AG04450 (cell line): ENCODE measurements at places on chromosomes 3 and 15.
A peak's percentile ranks its signal among the peaks of the same experiment; 100 is the strongest.

- peak; percentile 81 for DNase-seq
These were observed 13.5 kb downstream of the SNX33 start for GRCh38 chr15:75661100-75661755.

- DNase-seq = no peak
These were observed 86.3 kb downstream of the CNTN6 start for GRCh38 chr3:1179146-1179545.

- DNase-seq = peak; percentile 30
These were observed 326.6 kb downstream of the MAGI1 start for GRCh38 chr3:65712140-65712539.

- no peak for DNase-seq
These were observed 3.3 kb downstream of the PCBP4 start for GRCh38 chr3:51963951-51964451.

DNA sequence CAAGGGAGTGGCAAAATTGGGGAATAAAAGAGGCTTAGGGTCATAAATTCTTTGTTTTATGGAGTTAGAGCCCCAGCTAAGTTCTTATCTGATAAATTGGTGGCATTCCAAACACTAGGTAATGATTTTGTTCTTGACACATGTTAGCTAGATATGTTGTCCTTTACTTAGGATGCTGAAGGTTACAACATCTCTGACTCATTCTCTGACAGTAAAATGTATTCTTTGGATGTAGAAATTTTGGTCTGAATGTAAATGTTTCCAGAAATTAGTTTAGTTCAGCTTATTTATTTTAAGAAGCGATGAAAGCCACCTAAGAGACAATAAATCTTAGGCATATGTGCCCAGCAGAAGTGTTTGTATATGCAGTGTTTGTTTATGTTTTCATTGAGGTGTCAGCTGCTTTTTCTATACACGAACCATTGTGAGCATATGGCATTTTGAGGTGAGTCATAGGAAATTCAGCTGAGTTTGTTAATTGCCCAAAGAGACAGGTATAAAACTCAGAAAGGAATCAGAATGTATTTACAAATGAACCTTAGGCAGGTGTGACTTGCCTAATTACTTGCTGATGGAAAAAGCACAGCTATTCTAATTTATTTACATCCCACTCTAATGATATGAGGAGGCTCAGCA, 247.7 kb downstream of the AGBL1 start:
- DNase-seq = no peak

DNA sequence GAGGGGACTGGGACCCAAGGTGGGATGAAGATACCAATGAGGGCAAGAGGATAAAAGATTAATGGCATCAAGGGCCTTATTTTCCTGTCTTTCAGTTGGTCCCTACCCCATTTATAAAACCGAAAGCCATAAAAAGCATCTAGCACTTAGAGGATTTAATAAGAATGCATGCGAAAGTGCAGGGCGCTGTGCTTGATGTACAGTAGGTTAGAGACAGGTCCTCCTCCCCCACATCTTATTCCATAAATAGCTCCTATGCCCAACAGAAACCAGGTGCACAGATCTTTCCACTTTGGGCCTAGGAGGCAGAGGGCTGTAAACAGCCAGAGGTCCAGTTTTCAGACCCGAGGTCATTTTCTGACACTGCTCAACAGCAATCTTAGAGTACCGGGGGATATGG, 1.2 kb downstream of the LPCAT4 start:
- no peak for DNase-seq

GRCh38 chr3:31462050-31462569, 70.6 kb upstream of the STT3B start:
- no peak for DNase-seq

GRCh38 chr3:23324745-23325144, 121.6 kb downstream of the UBE2E2 start:
- DNase-seq = peak; percentile 8

GRCh38 chr3:9986230-9986725, 363 bp downstream of the EMC3 start:
- DNase-seq = no peak

GRCh38 chr3:42080453-42080872, 10.7 kb upstream of the TRAK1 start:
- no peak for DNase-seq

DNA sequence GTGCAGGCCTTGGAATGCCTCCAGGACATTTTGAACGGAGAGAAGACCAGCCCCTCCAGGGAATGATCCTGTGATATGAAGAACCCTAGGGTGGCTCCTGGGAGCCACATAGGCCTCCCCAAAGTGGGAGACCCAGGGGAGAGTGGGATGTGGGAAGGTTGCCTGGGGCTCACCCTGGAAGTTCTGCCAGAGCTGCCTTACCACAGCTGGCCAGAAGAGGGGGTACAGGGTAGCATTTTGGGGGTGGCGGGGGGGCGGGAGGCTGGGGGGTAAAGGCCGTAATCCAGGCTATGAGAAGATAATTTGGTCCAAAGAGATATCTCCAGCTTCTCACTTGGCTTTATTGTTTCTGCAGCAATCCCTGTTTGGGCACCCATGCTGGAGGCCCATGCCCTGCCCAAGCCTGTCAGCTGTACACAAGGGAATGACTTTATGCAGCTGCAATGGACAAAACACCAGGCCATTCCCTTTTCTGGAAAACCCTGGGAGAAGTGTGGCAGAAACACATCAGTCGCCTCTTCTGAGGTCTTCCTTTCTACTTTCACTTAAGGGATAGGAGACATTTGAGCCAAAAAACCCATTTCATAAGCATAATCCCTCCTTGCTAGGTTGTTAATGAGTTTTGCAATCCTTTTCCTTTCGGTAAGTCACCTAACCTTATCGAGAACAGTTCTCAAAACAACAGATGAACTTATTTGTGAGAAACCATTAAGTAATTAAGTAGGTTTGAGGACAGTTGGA, 11.0 kb upstream of the MUSTN1 start:
- DNase-seq = no peak

- DNase-seq = no peak
These were observed 45.2 kb upstream of the TJP1 start for GRCh38 chr15:29867241-29868000.

DNA sequence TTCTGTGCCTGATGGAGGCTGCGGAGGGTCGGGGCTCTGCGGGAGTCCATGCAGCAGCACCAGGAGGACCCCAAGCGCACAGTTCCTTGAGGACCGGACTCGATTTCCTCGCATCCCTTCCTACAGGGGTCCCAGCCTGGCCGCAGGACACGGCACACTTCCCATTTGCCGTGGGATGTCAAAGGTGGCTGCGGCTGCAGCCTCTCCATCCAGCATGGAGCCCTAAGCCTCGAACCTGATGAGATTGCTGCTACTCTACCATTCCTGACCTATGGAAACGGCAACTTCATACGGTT, 40.6 kb downstream of the RGMA start:
- DNase-seq = no peak

DNA sequence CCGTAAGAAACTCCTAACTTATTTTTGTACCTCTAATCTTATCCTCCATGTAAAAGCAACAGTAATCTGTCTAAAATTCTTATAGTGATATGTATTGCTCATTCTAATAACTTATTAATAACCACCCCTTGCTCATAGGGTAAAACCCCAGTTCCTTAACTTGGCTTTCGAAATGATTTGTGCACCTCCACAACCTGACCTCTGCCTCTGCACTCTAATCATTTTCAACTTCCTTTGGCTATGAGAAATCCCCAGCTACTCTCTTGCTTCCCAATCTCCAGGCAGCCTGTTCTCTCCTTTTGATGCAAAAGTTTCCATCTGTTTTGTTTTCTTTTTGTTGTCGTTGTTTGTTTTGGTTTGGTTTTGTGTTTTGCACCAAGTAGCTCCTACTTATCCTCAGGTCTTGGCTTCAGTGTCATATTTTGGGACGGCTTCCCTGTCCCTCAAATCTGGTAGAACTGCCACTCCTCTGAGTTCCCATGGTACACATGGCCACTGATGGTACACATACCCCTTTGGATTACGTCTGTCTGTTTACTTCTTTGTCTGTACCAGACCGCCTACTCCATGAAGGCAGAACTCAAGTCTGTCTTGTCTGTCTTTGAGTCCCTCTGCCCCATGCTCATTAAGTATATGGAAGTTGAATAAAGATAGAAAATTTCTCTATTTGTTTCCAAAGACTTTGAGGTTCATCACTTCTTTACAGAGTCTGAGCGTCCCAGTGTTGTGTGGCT, 105.6 kb upstream of the TGFBR2 start:
- no peak for DNase-seq

- DNase-seq = no peak
These were observed 11.2 kb upstream of the FAM174B start for GRCh38 chr15:92666780-92667179.

DNA sequence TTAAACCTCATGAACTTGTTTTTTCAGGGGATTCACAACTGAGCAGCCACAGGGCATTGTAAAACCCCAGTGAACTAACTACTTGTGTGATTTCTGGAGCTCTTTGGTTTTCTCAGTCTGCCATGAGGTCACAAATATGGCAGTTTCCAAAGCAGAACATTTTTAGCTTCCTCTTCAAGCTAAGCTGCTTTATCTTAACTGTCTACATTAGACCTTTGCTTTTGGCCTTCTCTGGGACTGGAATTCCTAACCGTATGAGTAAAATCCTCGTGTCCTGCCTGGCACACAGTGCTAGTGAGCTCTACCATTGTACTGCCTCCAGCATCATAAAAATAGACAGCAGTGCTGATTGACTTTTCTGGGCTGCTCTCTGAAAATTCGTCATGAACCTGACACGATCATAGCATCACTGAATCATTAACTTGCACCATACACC, 22.1 kb downstream of the CDIN1 start:
- DNase-seq = peak; percentile 58

DNA sequence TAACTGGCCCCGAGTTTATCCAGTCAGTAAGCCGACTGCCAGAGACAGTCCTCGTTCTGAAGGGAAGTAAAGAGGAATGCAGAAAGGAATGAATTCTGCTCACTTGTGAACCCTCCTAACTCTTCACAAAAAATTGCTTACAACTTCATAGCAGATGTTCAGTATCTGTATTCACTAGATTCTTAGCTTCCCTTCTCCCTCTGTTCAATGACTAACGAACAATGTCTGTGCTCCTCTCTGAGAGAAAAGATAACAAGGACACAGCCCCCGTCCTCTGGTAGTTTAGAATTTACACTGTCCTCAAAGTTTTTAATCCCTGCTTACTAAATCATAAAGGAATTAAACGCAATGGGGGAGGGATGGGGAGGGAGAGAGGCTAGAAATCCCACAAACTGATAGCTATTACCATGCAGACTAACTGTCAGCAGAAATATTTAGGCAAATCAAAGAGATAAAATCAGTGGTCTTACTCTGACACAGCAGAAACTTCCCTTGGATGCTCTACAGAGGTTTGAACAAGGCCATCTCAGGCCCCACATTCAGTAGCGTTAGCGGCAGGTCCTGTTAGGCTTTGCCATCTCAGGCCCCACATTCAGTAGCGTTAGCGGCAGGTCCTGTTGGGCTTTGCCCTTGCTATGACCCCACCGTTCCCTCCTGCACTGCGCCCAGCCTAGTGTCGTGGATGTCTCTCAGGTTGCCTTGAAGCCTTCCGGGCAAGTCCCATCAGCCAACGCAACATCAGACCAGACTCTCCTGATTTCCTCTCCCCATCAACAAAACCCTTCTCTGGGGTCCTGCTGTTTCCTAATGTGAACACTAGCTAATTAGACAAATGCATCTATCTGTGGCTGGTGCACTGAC, 23.4 kb downstream of the NRROS start:
- DNase-seq = no peak

- no peak for DNase-seq
These were observed 9.2 kb downstream of the SLC25A36 start for GRCh38 chr3:140950863-140951262.

GRCh38 chr3:56787784-56788256, 13.9 kb downstream of the ARHGEF3 start:
- no peak for DNase-seq

GRCh38 chr3:175307642-175308041, 448.5 kb downstream of the NAALADL2 start:
- no peak for DNase-seq

GRCh38 chr3:171007316-171007715, 19.2 kb downstream of the SLC2A2 start:
- DNase-seq = no peak

- peak; percentile 36 for DNase-seq
These were observed 10.0 kb upstream of the CRTC3 start for GRCh38 chr15:90519688-90520087.

DNA sequence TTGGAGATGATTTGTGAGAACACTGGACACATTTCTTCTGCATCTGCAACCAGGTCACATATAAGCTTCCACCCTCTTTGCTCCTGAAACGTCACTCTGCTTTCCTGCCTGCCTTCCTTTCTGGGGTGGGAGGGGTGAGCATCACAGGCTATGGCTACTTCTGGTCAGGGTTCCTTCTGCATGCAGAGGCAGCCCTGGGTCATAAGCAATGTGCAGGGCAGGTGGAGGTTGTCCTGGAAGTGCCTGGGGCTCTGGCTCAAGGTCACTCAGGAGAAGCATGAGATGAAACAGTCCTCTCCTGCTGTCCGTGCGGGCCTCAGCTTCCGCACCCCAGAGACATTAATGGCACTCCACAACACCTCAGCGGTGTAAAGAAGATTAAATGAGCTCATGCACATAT, 15.1 kb downstream of the SLC6A20 start:
- DNase-seq = no peak

GRCh38 chr3:11601446-11602238, 42.1 kb downstream of the VGLL4 start:
- DNase-seq = no peak

DNA sequence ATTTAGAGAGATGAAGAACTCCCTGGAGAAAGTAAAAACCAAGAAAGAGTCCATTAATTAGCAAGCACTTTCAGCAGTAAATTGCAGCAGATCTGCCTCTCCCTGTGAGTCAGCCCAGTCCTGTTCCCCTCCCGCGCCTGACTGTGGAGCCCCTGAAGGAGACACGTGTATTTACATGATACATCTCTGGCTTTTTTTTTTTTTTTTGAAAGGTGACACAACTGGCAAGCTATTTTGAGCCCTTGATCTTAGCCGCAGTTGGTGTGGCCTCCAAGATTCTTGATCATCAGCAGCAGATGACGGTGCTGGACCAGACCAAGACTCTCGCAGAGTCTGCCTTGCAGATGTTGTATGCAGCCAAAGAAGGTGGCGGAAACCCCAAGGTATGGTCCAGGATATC, 271.8 kb upstream of the TPM1 start:
- peak; percentile 54 for DNase-seq

- no peak for DNase-seq
These were observed 57.2 kb downstream of the PLD1 start for GRCh38 chr3:171753025-171753472.

- DNase-seq = no peak
These were observed 34.7 kb upstream of the PHLDB2 start for GRCh38 chr3:111824351-111824750.

GRCh38 chr15:73335471-73335870, 33.3 kb downstream of the HCN4 start:
- no peak for DNase-seq

DNA sequence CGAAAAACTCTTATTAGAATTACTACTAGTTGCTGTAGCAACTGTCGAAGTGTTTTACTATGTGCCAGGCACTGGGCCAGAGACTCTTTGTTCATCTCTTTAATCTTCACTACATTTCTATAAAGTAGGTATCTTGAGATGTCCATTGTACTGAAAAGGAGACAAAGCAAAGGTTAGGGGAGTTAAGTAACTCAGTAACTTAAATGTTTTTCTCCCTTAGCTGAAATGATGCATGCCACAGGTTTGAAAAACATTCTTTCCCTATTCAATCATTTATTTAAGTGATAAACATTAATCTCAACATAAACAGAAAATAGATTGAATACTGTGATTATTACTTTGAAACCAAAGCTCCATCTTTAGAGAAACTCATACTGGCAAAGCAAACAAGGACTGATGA, 776.2 kb downstream of the FHIT start:
- no peak for DNase-seq

GRCh38 chr3:159245871-159246270, 444.0 kb downstream of the MFSD1 start:
- no peak for DNase-seq
